ENCODE measurements at places on chromosomes 4 and X. TPM values are rescaled to one million over a fixed set of nuclear protein-coding genes. Genes with fewer than 3 reads are reported as not detected.

The FAM236A gene
- not detected for total RNA-seq

The COL25A1 gene
- 0.05 TPM for total RNA-seq

The RHOH gene
- not detected for total RNA-seq

The ZBTB33 gene
- 10.8 TPM for total RNA-seq

The OPN1MW2 gene
- not detected for total RNA-seq

GRCh38 chr4:99886146-99886545 lies 8.1 kb downstream of the LAMTOR3 start:
- H3K36me3 ChIP-seq = peaks cover 4% of the 10 kb centered on the region
- H3K27me3 ChIP-seq = no peaks in the 10 kb centered on the region
- H3K4me3 ChIP-seq = no peak overlapping the region
- peaks cover 30% of the 10 kb centered on the region for H3K4me1 ChIP-seq
- peak overlapping the region; percentile 53 for H3K27ac ChIP-seq
- no peak for DNase-seq

DNA sequence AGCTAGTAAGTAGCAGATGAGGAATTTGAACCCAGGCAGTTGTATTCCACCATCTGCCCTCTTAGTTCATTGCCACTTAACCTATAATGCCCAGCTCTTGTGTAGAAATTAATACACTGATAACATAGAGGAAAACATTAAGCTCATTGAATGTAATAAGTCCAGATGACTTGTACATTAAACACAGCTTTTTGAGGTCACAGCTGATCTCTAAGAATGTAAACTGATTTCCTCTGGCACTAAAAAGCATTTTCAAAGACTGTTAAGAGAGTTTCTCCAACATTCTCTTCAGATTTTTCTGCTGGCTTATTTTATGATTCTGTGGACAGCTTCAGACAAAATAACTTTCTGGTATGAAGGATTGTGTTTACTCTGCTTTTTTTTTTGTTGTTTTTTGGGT lies 42.7 kb downstream of the HPRT1 start:
- DNase-seq = peak; percentile 7
- no peak overlapping the region for H3K27ac ChIP-seq
- no peak overlapping the region for H3K4me3 ChIP-seq
- H3K27me3 ChIP-seq = no peaks in the 10 kb centered on the region
- peaks cover 10% of the 10 kb centered on the region for H3K36me3 ChIP-seq

GRCh38 chr4:80207664-80208063 lies 10.4 kb downstream of the PRDM8 start:
- peaks cover 11% of the 10 kb centered on the region for H3K36me3 ChIP-seq
- H3K27ac ChIP-seq = no peak overlapping the region
- peaks cover 4% of the 10 kb centered on the region for H3K27me3 ChIP-seq
- H3K4me1 ChIP-seq = peaks cover 49% of the 10 kb centered on the region
- H3K4me3 ChIP-seq = no peak overlapping the region
- DNase-seq = no peak

GRCh38 chr4:28827866-28828265 lies 1892.3 kb upstream of the PCDH7 start:
- no peak overlapping the region for H3K4me3 ChIP-seq
- no peaks in the 10 kb centered on the region for H3K36me3 ChIP-seq
- H3K27me3 ChIP-seq = peaks cover 1% of the 10 kb centered on the region
- H3K27ac ChIP-seq = no peak overlapping the region
- no peak for DNase-seq
- peaks cover 19% of the 10 kb centered on the region for H3K4me1 ChIP-seq

DNA sequence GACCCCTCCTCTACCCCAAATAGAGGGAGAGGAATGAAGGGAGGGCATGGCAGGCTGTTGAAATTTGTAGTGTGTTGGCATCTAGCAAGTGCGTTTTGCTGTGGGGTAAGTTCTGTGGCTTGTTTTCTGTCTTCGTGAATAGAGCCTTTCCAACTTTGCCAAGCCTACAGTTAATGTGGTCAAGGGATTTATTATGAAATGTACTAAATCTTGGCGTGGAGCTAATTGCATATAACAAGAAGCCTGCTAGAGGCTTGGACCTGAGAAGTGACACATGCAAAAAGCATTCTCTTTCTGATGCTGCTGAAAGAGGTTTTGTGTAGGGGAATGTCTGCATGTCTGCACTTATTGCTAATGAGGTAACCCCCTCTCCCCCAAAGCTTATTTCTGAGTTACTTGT lies 132.2 kb downstream of the BMPR1B start:
- H3K27me3 ChIP-seq = peaks cover 1% of the 10 kb centered on the region
- DNase-seq = no peak
- no peak overlapping the region for H3K27ac ChIP-seq
- H3K36me3 ChIP-seq = no peaks in the 10 kb centered on the region
- H3K4me3 ChIP-seq = no peak overlapping the region

- DNase-seq = no peak
- peaks cover 44% of the 10 kb centered on the region for H3K36me3 ChIP-seq
- peaks cover 84% of the 10 kb centered on the region for H3K4me1 ChIP-seq
- H3K27ac ChIP-seq = peak overlapping the region; percentile 76
Measured at GRCh38 chr4:57042711-57043169, 64.0 kb downstream of the POLR2B start.

DNA sequence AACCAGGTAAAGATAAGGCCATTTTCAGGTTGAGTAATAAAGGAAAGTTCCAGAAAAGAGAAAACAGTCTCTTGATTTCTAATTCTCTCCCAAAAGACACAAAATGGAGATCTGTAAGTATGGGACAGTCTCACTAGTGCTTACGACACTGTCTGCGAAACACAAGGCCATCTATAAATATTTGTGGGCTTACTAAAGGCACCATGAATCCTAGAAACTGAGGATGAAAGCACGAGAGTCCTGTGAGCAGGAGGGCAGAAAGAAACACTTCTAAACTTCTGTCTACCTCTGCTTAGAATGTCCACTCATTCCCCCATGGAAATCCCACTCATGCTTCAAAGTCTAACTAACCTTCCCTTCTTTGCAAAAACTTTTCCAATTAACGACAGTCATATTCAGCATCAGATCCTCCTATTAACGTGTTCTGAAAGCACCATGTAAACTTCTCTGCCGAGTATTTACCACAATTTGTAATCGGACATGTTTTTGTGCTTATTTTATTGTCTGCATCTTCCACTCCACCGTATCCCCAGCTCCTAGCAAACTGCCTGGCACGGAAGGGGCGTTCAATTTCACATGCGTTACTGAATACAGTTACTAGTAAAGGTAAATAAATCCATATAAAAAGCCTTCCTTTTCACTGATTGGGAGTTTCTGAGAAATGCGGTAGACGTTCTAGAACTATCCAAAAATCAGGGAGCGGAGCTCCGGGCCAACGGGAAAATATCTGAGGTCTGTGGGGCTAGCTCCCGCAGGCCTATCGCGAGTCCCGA lies 665 bp downstream of the PSMD10 start:
- H3K4me3 ChIP-seq = no peak overlapping the region
- no peaks in the 10 kb centered on the region for H3K36me3 ChIP-seq
- peaks cover 19% of the 10 kb centered on the region for H3K4me1 ChIP-seq
- DNase-seq = peak; percentile 61

DNA sequence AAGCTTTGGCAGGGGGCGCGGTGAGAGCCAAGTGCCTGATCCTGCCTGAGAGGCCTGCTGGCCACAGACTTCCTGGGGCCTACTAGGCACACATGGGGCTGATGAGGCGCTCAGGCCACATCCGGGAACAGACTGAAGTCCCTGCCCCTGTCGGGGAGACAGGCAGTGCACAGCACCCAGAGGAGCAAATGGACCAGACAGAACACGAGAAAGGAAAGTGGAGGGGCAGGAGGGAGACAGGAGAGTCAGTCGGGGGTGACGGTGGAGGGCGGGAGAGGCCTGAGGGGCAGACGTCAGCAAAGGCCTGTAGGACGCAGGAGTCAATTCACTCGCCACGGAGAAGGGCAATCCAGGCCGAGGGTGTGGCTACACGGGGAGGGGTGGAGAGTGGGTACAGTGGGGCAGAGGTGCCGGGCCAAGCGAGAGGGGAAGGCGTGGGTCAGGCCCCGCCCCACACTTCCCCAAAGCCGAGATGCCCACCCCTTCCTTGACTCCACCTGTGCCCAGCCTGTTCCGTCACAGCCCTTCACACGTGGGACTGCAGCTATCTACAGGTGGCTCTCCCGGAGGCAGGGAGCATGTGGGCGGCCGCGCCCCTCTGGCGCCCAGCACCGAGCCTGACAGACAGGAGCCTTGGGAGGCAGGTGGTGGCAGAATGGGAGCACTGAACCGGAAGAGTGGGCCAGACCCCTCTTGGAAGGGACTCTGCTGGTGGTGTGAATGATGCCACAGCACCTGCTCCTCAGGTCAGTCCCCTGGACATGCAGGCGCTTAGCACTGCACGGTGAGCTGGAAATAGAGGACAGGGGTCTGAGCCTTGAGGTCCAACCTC lies 20.5 kb downstream of the NOP14 start:
- H3K27ac ChIP-seq = peak overlapping the region; percentile 6
- peaks cover 47% of the 10 kb centered on the region for H3K36me3 ChIP-seq
- H3K4me3 ChIP-seq = no peak overlapping the region
- no peaks in the 10 kb centered on the region for H3K4me1 ChIP-seq

DNA sequence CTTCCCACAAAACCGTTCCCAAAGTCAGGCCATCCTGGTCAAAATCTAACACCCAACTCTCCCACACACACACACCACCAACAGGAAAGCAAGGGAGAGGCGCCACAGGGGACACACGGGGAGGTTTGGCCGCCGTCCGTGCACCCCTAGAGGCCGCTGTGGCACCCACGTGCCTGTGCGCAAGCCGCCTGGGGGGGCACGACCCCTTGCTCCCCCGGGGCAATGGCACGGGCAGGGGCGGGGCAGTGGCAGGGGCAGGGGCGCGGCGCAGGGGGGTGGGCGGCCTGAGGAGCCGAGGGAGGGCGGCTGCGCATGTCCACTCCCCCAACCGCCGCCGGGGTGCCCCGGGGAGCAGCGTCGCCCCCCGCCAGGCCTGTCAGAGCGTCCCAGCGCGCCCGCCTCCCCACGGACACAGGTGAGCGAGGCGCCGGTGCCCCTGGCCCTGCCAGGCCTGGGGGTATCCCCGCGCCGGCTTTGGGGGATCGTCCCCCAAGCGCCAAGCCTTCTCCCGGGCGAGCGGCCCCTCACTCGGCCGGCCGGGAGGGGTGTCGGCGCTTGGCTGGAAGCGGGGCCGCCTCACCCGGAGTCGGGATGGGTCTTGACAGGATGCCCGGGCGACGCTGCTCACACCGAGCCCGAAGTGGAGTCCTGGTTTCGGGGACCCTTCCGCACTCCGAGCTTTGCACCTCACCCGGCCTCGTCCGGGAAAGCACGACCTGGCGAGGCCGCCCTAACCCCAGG lies at the start of gene ERAS:
ERAS (plus strand) TSS at position 379 of the 741 bp plus-strand sequence. CDS start 2,611 bp downstream, outside the sequence.
- H3K27me3 ChIP-seq = no peaks in the 10 kb centered on the region
- H3K4me3 ChIP-seq = no peak within 1 kb of the TSS
- H3K4me1 ChIP-seq = no peaks in the 10 kb centered on the region
- no peak within 1 kb of the TSS for H3K27ac ChIP-seq
- no peaks in the 10 kb centered on the region for H3K36me3 ChIP-seq

- no peaks in the 10 kb centered on the region for H3K27me3 ChIP-seq
- H3K27ac ChIP-seq = no peak overlapping the region
- no peaks in the 10 kb centered on the region for H3K36me3 ChIP-seq
- no peaks in the 10 kb centered on the region for H3K4me1 ChIP-seq
- no peak overlapping the region for H3K4me3 ChIP-seq
Measured at GRCh38 chrX:42973321-42973720, 195.4 kb upstream of the PPP1R2C start.

DNA sequence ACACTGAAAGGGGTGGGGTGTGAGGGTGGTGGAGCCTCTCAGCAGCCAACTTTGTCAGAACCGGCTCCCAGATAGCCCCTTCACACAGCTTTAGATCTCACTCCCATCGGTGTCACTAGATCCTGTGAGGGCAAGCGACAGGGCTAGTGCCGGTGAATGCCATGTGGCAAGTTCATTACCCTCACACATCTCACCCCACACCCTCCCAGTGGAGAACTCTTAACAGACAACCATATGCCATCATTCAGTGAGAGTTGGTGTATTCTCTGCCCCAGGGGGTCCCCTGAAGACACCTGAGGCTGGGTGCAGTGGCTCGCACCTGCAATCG lies 15.3 kb downstream of the SEPTIN6 start:
- no peaks in the 10 kb centered on the region for H3K36me3 ChIP-seq
- no peaks in the 10 kb centered on the region for H3K27me3 ChIP-seq
- H3K27ac ChIP-seq = no peak overlapping the region
- DNase-seq = no peak

DNA sequence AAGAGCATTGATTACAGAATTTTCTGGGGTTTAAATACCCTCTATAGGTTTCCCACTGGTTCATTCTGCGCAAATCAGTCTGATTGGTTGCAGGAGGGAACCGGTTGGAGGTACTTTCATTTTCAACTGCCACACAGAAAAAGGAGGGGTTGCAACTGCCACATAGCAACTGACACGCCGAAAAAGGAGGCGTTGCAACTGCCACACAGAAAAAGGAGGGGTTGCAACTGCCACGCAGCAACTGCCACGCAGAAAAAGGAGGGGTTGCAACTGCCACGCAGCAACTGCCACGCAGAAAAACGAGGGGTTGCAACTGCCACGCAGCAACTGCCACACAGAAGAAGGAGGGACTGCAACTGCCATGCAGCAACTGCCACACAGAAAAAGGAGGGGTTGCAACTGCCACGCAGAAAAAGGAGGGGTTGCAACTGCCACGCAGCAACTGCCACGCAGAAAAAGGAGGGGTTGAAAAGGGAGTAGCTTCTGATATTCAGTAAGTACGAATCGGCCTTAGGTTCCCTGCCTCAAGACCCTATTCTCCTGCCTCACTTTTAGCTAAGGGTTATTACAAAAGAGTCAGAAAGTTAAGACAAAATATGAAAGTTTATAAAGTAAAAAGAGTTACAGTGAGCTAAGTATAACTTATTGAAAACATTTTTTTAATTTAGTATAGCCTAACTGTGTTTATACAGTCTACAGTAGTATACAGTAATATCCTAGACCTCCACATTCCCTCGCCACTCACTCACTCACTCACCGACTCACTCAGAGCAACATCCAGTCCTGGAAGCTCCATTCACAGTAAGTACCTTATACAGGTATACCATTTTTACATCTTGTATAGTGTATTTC lies 431.8 kb downstream of the KCTD8 start:
- peak overlapping the region; percentile 80 for H3K27ac ChIP-seq
- peaks cover 22% of the 10 kb centered on the region for H3K4me1 ChIP-seq
- peak overlapping the region; percentile 79 for H3K4me3 ChIP-seq
- no peaks in the 10 kb centered on the region for H3K36me3 ChIP-seq
- no peaks in the 10 kb centered on the region for H3K27me3 ChIP-seq
- DNase-seq = peak; percentile 57

DNA sequence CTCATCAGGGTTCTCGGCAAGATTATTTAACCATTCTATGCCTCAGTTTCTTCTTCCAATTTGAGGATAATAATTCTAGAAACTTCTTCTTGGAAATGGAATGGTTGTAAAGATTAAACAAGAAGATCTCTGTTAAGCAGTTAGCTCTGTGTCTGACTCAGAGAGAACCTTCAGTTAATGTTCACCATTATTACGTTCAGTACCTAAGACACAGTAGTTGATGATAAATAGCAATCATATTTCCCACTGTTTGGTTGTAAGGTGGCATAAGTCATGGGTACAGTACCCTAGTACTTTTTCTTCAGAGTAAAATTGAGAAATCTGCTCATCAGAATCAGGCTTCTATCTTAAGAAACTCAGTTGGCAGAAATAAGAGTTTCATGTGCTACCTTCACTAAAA lies 366.5 kb upstream of the BOD1L1 start:
- H3K27ac ChIP-seq = no peak overlapping the region
- H3K36me3 ChIP-seq = no peaks in the 10 kb centered on the region
- no peak for DNase-seq
- H3K4me3 ChIP-seq = no peak overlapping the region
- H3K27me3 ChIP-seq = peaks cover 2% of the 10 kb centered on the region
